ENCODE measurements at places on chromosomes 16 and 17.

GRCh38 chr17:81012574-81013447 is 21.2 kb downstream of the CHMP6 start:
- no peak for DNase-seq

DNA sequence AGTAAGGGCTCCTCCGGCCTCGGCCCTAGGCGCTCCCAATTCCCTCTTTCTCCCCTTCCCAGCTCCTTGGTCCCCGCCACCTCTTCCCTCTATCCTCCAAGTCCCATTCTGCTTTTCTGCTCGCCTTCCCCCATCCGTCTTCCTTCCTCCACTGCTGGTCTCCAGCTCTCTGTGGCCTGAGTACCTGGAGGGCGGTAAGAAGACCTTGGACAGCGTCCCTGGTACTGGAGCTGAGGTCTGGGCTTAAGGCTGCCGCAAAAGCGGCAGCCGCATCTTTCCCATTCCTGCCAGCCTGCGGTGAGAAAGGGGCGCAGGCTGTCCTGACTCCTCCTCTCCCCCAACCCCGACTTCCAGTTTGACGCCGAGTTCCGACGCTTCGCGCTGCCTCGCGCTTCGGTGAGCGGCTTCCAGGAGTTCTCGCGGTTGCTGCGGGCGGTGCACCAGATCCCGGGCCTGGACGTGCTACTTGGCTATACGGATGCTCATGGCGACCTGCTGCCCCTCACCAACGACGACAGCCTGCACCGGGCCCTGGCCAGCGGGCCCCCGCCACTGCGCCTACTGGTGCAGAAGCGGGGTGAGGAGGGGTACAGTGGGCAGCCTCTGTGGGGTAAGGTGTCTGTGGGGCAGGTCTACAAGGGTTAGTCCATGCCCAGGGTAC is 471 bp downstream of the PARD6A start:
- no peak for DNase-seq

- DNase-seq, result peak; percentile 55
Observed at GRCh38 chr17:75124041-75124818, 7.3 kb downstream of the NT5C start.

- DNase-seq, result peak; percentile 24
Observed at GRCh38 chr17:68295086-68295485, 3.8 kb downstream of the ARSG start.

DNA sequence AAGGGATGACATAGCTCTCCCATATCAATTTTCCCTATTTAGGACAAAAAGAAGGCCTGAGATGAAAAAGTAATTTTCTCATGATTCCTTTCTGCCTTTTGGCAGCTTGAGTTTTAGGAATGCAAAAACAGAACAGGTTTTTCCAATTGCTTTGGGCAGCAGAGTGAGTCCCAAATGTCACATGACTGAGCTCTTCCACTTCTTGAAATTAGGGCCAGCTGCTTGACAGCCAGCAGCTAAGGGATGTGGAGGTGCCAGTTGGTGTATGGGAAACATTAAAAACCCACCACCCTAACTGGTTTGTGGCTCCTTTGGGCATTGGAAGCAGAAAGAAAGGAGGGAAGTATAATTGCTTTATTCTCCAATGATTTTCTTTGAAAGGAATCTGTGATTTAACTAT is 133.8 kb upstream of the FAM20A start:
- no peak for DNase-seq

DNA sequence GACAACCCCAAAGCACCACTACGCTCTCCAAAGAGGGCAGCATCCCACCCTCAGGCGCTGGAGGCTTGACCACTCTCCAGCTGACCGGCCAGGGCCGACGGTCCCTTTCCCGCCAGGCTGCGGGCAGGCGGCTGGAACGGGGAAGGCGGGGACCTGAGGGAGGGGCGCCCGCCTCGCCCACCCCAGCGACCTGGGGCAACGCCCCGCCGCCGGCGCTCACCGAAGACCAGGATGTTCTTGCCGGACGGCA is 431 bp downstream of the DYNC1LI2 start:
- no peak for DNase-seq

Measured in stimulated activated CD4-positive, alpha-beta T cell treated with anti-CD3 and anti-CD28 coated beads, Interleukin-15, amount 100 ng/mL, for 48 hours (primary cell).